Jurkat, Clone E6-1 (cell line): ENCODE measurements at places on chromosomes 2 and 18.

GRCh38 chr2:66070721-66071602, 364.0 kb upstream of the MEIS1 start:
- DNase-seq: no peak

DNA sequence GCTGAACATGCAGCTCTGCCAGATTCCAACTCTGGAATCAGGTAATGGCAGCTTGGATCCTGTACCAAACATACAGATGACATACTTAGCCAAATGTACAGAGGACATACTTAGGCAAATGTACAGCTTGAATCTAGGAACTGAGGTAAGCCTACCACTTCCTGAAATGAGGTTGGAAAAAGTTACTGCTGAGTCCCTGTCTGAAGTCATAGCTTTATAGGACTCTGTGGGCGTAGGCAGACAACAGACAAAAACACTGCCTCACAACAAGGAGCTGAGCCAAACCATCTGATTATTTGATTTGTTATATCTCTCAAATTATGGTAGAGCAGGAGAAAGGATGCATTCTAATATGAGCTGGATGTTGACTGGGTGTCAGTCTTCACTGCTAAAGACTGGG, 290.2 kb upstream of the TCF4 start:
- DNase-seq: no peak

DNA sequence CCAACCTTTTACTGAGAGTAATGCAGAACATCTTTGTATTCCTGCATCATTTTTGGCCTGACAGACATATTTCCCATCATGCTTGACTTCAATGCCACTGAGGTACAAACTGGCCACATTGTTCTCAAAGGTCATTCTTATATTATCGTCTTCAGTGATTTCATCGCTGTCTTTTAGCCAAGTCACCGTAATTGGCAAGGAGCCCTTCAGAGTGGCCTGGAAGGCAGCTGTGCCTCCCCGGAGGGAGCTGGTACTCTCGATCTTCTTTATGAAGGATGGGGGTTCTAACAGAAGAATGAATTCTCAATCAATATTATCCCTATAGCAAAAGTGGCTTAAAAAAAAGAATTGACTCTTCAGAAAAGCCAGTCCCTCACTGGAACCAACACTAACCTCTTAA, 75.9 kb downstream of the TTN start:
- no peak for DNase-seq

GRCh38 chr2:81328968-81329367, 1024.4 kb upstream of the LRRTM1 start:
- no peak for DNase-seq

DNA sequence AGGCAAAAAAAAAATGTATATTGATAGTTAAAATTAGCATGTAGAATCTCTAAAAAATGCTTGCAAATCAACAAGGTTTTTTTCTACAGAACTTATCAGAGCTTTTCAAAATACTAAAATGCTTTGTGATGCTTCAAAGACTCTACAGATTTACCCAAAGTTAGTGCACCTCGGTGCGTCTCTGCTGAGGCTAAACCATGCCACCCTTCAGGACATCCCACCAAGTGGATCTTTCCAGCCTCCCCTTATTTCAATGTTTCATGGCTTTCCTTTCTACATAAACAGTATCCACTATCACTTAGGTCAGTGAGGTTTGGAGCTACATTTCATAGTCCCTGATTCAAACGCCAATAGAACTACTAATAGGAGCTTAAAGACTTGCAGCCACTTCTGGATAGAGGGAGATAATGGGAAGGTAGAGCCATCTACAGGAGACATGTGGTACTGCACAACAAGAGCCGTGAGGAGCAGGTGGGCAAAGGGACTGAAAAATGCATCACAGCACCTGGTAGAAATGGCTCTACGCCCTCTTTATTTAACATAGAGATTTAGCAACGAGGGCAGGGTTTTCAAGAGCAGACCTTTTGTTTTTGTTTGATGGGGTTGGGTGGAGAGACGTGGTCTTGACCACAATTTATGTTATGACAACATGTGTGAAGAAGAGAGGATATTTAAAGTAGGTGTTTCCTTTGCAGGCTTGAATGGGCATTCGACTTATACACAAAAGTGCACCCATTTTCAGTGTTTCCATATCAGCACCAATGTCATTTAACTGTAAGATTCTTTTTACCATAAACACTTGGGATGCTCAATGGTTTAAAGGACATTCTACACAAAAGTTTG, 56.1 kb upstream of the SLC35G4 start:
- DNase-seq: peak; percentile 55

DNA sequence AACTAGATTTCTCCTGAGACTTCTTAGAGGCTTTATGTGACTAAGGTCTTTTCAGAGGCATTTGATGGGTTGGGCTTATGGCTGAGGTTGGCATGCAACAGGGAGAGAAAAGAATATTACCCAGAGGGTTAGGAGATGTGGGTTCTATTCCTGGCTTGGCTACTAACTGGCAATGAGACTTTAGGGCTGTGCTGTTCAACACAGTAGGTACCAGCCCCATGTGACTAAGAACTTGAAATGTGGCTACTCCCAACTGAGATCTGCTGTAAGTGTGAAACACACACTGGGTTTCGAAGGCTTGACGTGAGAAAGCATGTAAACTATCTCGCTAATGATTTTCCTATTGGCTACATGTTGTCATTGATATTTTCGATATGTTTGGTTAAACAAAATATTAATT, 324.9 kb upstream of the SLC14A2 start:
- no peak for DNase-seq

GRCh38 chr2:69185807-69186206, 172.8 kb downstream of the ANTXR1 start:
- DNase-seq: no peak

GRCh38 chr2:128512379-128513115, 193.9 kb upstream of the HS6ST1 start:
- no peak for DNase-seq

GRCh38 chr18:24731981-24732380, 271.5 kb downstream of the HRH4 start:
- DNase-seq: no peak

GRCh38 chr2:219987830-219988229, 360.4 kb downstream of the SLC4A3 start:
- no peak for DNase-seq

- no peak for DNase-seq
Measured at GRCh38 chr2:102581911-102582310, 37.4 kb upstream of the SLC9A2 start.

GRCh38 chr2:159882130-159882745, 84.2 kb upstream of the CD302 start:
- DNase-seq: no peak

DNA sequence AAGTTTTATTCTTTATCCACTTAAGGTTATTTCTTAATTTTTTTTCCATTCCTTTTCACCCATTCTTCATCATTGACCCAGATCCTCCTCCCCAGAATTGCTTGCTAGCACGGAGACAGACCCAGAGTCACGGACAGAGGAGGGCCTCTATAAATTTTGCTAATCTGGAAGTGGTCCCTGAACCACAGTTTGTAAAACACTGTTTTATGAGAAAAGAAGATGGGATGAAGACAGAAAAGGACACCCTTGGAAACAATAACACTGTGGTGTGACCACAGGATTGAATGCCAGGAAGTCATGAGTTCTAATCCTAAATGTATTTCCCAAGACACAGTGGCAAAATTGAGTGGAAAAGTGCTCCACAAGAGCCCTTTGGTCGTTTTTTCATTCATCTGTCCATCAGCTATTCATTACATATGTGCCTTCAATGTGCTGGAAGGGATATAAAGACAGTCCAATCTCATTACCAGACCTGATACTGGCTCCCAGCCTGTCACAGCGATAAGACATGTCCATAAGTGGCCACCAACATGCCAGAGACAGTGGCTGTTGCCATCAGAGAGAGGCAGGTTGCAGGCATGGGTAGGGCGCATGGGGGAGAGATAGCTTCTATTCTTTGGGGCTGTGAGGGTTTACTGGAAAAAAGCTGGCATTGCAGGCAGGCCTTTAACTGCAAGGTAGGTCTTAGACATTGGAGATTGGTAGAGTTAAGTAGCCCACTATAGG, 175.2 kb upstream of the ALPP start:
- no peak for DNase-seq

GRCh38 chr2:70354264-70354949, 52.5 kb upstream of the FAM136A start:
- no peak for DNase-seq

DNA sequence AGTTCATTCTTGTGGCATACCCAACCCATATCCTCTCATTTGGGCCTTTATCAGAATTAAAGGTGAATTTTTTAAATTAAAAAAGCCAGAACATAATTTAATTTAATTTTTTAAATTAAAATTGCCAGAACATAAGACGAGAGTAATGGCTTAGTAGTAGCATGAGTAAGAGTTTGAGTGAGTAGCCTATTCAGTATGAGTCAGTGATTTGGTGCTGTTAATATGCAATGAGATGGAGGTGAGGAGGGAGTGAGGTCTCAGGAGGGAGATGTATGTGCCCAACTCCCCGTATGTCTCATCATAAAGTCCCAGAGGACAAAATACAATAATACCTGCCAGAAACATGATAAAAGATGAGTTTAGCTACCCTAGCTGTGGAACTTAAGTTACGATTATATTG, 115.3 kb upstream of the THOC1 start:
- no peak for DNase-seq

DNA sequence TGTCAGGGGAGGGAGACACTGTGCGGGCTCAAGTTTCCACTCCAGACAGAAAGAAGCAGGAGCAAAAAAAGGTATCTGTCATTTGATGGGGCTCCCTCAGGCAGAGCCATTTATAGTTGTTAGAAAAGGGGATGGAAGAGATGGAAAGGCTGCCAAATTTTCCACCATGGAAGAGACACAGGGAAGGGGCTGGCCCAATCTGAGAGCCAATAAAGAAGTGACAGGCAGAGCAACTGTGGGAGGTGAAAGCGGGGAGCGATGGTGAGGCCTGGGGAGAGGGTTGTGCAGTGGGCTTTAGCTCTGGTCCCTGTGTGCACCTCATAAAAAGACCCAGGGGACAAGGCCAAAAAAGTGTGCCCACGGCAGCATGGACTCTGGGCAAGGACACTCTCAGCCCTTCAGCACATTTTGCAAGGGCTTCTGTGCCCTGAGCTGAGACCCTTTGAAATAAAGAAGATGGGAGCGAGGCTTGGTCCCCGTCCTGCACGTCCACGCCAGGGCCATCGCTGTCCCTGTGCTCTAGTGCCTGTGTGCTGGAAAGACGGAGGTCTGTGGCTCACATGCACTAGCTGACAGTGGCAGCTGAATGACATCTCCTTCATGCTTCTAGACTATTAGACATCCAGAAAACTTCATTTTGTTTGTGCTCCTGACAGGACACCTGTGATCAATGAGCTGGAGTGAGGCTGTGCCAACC, 456.7 kb upstream of the HS6ST1 start:
- no peak for DNase-seq

GRCh38 chr2:112836695-112837117, at the start of gene IL1B:
TSS of gene IL1B (minus strand) at chr2:112836779. CDS start at chr2:112836229, 550 bp downstream.
- DNase-seq: no peak

- DNase-seq: no peak
Measured at GRCh38 chr18:47595831-47596501, 334.5 kb downstream of the SMAD2 start.

DNA sequence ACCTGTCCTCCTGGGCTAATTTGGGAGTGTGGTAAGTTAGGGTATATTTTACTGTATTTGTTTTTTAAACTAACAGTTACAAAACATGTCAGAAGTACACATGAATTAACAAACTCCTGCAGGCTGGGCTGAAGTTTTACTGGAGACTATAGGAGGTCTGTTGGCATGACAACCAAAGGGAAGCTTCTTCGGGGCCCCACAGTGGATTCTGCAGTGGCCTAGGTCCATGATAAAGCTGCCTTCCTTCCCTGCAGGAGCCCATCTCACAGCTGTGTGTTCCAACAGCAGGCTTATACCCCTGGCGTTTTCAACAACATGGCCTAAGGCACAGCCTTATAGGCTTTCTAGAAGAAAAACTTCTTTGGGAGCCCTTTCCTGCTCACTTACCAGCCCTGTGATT, 128.0 kb upstream of the SETBP1 start:
- DNase-seq: no peak

- peak; percentile 73 for DNase-seq
Measured at GRCh38 chr2:46535360-46535759, 56.0 kb downstream of the TMEM247 start.

GRCh38 chr2:47065771-47066380, 89.2 kb downstream of the STPG4 start:
- DNase-seq: no peak

DNA sequence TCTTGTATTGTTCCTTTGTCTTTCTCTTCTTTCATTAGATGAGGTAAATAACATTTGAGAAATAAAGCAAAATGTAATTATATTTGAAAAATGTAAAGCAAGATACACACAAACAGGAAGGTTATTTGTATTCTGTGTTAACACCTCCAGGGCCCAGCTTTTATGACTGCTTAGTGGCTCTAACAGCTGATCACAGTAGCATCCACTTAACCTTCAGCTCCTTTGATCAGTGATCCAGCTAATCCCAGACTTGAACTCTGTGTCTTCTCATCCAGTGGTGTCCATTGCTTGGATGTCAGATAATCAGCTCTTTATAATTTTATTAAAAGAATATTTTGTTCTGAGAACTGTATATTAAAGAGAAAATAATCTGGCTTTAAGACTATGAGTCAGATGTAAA, 44.5 kb downstream of the PSMD14 start:
- DNase-seq: no peak

GRCh38 chr2:38203446-38203810, 127.5 kb upstream of the CYP1B1 start:
- no peak for DNase-seq

GRCh38 chr2:96739076-96739632, 710 bp downstream of the LMAN2L start:
- no peak for DNase-seq

GRCh38 chr2:196918927-196919326, 7.6 kb downstream of the PGAP1 start:
- DNase-seq: no peak

DNA sequence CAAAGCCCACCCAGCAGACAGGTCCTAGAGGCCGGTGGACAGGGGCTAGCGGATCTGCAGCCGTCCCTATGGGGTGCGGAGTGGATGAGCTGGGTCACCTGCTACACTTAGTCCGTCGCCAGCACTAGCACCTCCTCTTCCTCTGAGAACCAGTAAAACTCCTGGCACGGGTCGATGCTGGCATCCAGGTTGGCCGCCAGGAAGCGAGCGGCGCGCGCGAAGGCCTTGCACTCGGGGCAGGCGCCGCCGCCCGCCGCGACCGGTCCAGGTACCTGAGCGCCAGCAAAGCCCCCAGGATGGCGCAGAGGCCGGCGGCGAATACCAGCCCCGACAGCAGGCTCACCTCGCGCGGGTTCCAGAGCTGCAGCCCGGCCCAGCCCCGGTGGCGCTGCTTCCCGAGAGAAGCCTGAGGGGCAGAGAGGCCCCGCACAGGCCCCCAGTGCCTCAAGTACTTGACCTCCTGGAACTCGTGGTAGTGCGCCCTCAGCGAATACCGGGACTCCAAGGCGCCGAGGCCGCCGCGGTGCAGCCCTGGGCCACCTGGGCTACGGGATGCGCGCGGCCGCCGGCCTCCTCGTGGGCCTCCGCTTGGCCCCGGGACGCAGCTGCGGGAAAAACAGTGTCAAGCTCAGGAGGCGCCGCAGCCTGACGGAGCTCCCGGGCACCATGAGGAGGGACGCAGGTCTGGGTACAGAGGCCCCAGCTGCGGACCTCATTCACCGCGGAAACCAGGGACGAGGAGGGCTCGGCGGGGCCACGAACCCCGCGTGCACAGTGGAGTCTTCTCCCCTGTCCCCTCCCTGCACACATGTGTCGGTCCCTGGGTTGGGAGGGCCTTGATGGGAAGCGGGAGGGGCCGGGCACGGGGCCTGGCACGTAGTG, 27.5 kb upstream of the ALPP start:
- DNase-seq: no peak

GRCh38 chr2:120552800-120553481, 182.7 kb upstream of the GLI2 start:
- peak; percentile 6 for DNase-seq

- no peak for DNase-seq
Measured at GRCh38 chr2:172928756-172929155, 146.9 kb upstream of the MAP3K20 start.

GRCh38 chr2:79985571-79985970, 319.0 kb downstream of the LRRTM1 start:
- no peak for DNase-seq
